ENCODE measurements at places on chromosomes 12 and 14.

- DNase-seq = no peak
Observed at GRCh38 chr12:28540324-28540714, 350.1 kb downstream of the CCDC91 start.

- DNase-seq = no peak
Observed at GRCh38 chr12:46660719-46661109, 165.1 kb downstream of the SLC38A4 start.

- DNase-seq = no peak
Observed at GRCh38 chr14:99211410-99211809, 60.6 kb downstream of the BCL11B start.

GRCh38 chr12:7927470-7927869 is 8.5 kb downstream of the SLC2A3 start:
- DNase-seq = no peak

GRCh38 chr12:68827895-68828671 is 20.1 kb downstream of the MDM2 start:
- DNase-seq = no peak

- DNase-seq = no peak
Observed at GRCh38 chr12:55548756-55549155, 646 bp upstream of the OR6C4 start.

GRCh38 chr12:55797550-55797949 is 20.0 kb downstream of the SARNP start:
- DNase-seq = no peak

DNA sequence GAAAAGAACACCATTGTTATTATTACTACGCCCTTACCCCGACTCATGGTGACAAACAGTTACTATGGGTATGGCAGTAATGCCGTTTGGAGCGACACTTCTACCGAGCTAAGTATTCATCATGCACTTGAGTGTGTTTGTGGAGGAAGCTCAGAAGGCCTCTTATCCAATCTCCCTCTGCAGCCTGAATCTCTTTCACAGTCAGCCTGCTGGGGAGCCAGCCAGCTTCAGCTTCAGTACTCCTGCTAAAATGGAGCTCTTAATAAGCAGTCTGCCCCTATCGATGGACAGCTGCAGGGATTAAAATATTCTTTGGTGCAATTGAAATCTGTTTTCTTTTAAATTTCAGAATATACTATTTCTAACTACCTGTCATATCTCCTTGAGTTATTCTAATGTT is 24.7 kb upstream of the ATP5MC2 start:
- DNase-seq = no peak

GRCh38 chr12:115763982-115764621 is 513.4 kb downstream of the MED13L start:
- DNase-seq = no peak

DNA sequence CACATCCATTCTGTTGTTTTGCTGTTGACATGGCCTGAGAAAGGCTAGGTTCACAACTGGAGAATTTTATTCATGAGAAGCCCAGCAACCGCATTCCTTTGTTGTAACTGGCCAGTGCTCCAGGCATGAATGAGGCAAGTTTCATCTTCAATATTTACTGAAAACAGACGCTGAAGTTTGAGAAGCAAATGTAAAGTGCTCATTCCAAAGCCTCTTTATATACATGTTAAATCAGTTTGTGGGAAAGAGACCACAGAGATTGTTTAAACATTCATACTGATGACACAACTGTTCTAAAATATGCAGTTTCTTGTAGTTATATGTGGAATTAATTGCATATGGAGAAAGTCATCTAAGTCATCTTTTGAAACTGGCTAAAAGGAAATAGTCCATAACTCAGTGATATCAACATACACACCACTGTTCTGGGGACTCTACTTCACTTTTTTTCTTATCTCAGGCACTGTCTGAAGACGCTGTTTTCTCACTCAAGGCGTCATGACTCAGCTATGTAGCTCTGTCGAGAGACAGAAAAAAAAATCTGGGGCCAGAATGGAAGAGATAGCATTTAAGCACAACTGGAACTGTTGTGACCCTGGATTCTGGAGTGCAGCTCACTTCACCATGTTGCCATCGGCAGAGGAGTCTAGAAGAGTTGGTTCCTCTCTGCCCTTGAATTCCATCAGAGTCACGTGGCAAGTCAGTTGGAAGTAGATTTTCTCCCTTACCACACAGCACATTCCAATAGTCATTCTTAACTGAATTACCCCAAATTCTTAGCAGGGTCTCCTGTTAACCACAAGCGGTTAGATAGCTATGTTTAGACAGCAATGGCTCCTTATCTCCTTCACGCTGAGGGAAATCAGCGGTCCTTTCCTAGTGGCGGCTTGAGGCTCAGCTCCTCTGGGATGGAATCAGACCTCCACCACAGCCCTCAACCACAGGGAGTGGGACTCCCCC is 258.4 kb upstream of the HMGA2 start:
- DNase-seq = no peak

DNA sequence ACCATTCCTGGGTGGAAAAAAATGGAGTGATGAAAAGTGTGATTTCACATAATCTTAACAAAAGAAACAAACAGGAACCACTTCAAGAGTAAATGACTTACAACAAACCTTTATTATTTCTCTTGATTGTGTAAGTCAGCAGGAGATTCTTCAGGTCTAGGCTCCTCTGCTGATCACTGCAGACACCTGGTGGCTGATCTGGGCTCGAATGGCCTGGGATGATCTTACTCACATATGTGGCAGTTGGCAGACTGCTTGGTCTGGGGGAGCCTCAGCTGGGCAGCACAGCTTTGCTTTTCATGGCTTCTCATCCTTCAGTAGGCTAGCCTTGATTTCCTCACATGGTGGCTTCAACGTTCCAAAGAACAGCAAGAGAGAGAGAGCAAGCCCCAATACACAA is 215.4 kb upstream of the PRICKLE1 start:
- no peak for DNase-seq

GRCh38 chr14:79890527-79890926 is 320.8 kb downstream of the DIO2 start:
- DNase-seq = no peak

GRCh38 chr14:103126873-103127304 is 3.6 kb downstream of the TNFAIP2 start:
- DNase-seq = peak; percentile 74

- no peak for DNase-seq
Observed at GRCh38 chr12:41286426-41286825, 98.3 kb downstream of the PDZRN4 start.

GRCh38 chr12:53990311-53991076 is 5.5 kb downstream of the HOXC10 start:
- DNase-seq = no peak

GRCh38 chr12:64813723-64814122 is 10.7 kb upstream of the TBC1D30 start:
- no peak for DNase-seq

GRCh38 chr14:76085358-76085757 is 66.4 kb upstream of the GPATCH2L start:
- DNase-seq = no peak

GRCh38 chr12:72499244-72499643 is 227.1 kb downstream of the TRHDE start:
- DNase-seq = no peak

GRCh38 chr14:76125511-76125910 is 26.2 kb upstream of the GPATCH2L start:
- no peak for DNase-seq

GRCh38 chr12:110453569-110454296 is 3.6 kb upstream of the ARPC3 start:
- no peak for DNase-seq

GRCh38 chr12:49019120-49019430 is 499 bp upstream of the PRKAG1 start:
- no peak for DNase-seq

DNA sequence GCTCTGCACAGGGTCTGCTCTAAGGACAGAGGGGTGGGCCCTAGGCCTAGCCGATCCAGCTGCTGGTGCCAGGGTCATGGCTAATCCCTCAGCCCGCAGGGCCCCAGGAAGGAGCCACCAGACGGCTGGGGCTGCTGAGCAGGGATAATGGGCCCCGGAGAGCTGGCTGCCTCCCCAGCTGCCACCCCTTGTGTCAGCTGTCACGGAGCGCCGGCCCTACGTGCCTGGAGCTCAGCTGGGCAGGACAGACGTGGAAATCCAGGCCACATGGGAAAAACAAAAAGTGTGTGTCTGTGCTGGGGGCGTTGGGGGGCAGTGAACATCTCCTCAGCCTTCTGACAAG is 36.2 kb downstream of the CHGA start:
- DNase-seq = no peak

DNA sequence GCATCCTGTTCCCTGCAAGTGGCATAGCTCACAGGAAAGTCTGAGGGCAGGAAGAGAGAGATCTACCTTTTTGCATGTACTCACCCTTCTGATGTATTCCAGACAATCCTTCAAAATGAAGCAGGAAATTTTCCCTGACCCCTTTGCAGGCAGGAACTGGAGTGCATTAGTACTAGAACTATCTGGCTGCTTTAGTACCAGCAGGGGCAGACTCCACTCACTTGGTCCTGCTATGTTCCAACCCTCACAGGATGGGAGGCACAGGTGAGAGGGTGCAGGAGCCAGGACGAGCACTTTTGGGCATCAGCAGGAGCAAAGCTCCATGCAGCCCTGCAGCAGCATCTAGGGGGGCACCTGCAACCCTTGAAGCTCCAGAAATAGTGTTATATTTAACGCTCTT is 116.3 kb upstream of the IGF1 start:
- DNase-seq = no peak

GRCh38 chr14:34324363-34324795 is 137.7 kb downstream of the SPTSSA start:
- DNase-seq = no peak

DNA sequence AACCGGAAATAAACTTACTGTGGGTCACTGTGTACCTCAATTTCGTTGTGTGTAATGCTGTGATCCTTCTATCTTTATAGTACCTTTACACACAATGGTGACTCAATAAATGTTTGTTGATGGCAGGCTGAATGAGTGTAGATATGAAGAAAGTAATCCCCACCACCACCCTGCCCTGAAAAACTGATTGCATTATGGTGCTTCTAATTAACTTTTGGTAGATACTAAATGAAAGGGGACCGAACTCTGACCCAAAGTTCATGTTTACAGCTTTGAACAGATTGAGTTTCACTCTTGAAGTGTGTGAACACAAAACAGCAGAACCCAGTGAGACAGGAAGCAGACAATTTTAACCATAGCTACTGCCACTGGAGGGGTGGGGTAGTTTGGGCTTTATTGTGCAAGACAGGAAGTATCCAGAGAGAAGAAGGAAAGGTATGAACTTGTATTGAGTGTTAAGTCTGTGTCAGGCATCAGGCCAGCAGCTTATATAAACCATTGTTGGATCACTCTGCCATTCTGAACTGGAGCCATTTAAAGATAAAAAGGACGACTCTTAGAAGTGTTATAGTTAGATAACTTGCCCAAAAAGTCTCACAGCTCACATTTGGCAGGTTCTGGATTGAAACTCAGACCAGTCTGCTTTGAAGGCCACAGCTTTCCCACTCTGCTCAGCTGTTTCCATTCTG is 197.0 kb upstream of the AMIGO2 start:
- peak; percentile 51 for DNase-seq

DNA sequence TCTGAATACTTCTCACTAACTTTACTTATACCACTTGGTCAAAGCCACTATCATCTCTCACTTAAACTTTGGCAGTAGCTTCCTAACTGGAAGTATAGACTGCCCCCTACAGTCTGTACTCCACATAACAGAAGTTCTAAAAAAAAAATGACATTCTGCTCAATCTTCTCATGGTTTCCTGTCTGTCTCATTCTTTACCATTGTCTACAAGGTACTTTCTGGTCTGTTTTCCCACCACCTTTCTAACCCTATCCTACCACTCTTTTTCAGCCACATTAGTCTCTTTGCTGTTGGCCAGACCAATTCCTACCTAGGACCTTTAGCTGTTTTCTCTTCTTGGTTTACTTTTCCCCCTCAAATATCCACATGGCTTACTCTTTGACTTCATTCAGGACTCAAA is 14.7 kb downstream of the CPSF6 start:
- DNase-seq = no peak

- no peak for DNase-seq
Observed at GRCh38 chr12:111150360-111150759, 218.5 kb downstream of the PHETA1 start.

Data from left colon (tissue), 2 donors.